Fibroblast of the aortic adventitia (primary cell): ENCODE measurements at places on chromosomes 12 and 14. TPM values are rescaled to one million over a fixed set of nuclear protein-coding genes. Genes with fewer than 3 reads are reported as not detected.

Gene MSRB3
- 36.8 and 55.1 TPM in 2 replicates for total RNA-seq

Gene MIP
- not detected in 2 replicates for total RNA-seq

- no peak for DNase-seq
These were observed 374.9 kb upstream of the RGS6 start for GRCh38 chr14:71557351-71557750.

DNA sequence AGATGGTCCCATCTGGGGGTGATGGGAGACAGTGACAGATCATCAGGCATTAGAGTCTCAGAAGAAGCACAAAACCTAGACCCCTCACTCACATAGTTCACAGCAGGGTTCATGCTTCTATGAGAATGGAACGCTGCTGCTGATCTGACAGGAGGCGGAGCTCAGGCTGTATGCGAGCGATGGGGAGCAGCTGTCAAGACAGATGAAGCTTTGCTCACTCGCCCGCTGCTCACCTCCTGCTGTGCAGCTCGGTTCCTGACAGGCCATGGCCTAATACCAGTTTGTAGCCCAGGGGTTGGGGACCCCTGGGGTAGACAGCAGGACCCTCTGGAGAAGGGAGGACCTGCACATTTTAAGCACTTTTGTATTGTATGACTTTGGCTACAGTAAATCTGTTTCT is 111.2 kb downstream of the LGMN start:
- DNase-seq, result no peak

GRCh38 chr14:77903221-77903620 is 103.3 kb downstream of the ADCK1 start:
- no peak for DNase-seq
